ENCODE measurements at places on chromosomes 6 and 20.
A peak's percentile ranks its signal among the peaks of the same experiment; 100 is the strongest.

DNA sequence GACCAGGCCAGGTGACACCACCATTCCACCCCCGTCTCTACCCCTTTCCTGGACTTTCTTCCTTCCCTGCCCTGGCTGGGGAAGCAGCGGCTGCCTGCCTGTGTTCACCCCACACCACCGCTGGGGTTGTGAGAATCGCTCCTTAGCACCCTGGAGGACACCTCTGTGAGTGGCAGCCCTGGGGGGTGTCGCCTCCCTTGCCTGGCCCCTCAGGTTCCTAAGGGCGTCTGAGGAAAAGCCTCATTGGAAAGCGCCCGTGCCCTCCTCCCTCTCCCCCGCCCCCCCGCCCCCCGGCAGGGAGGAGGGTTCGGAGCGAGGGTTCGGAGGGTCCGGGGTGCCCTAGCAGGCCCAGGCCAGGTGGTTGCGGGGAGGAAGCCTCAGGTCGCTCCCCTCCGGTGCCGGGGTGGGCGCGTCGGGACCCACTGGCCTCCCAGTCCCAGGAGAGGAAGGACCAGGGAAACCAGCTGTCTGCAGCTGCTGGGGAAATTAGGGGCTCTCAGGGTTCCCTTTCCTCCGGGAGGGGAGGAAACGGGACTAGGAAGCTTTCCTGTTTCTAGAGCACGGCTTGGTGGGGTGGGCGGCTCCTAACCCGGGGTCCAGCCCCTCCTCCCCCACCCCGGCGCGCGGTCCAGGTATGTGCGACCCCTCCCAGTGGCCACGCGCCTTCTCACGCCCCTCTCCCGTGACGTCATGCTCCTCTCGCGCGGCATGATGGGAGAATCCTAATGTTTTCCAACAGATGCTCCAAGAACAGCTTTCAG lies at the start of gene PHACTR3:
Gene PHACTR3 (plus strand): TSS at position 760 of the 761 bp plus-strand sequence. CDS start 475 bp downstream, outside the sequence.
- no peak for DNase-seq
- H3K27ac ChIP-seq, result no peak within 1 kb of the TSS
- no peaks in the 10 kb centered on the region for H3K36me3 ChIP-seq
- no peaks in the 10 kb centered on the region for H3K4me1 ChIP-seq
- peaks cover 5% of the 10 kb centered on the region for H3K27me3 ChIP-seq

GRCh38 chr6:45686841-45687569 lies 309.3 kb upstream of the SUPT3H start:
- H3K4me1 ChIP-seq, result no peaks in the 10 kb centered on the region
- no peak for DNase-seq
- H3K4me3 ChIP-seq, result no peak overlapping the region
- H3K27ac ChIP-seq, result no peak overlapping the region
- no peaks in the 10 kb centered on the region for H3K27me3 ChIP-seq
- H3K36me3 ChIP-seq, result no peaks in the 10 kb centered on the region

GRCh38 chr6:106530026-106530425 lies 99.3 kb downstream of the RTN4IP1 start:
- peaks cover 49% of the 10 kb centered on the region for H3K4me1 ChIP-seq

GRCh38 chr6:142854589-142855488 lies 90.1 kb downstream of the HIVEP2 start:
- no peaks in the 10 kb centered on the region for H3K36me3 ChIP-seq
- H3K27me3 ChIP-seq, result no peaks in the 10 kb centered on the region
- peaks cover 96% of the 10 kb centered on the region for H3K4me1 ChIP-seq
- H3K4me3 ChIP-seq, result peak overlapping the region; percentile 88

DNA sequence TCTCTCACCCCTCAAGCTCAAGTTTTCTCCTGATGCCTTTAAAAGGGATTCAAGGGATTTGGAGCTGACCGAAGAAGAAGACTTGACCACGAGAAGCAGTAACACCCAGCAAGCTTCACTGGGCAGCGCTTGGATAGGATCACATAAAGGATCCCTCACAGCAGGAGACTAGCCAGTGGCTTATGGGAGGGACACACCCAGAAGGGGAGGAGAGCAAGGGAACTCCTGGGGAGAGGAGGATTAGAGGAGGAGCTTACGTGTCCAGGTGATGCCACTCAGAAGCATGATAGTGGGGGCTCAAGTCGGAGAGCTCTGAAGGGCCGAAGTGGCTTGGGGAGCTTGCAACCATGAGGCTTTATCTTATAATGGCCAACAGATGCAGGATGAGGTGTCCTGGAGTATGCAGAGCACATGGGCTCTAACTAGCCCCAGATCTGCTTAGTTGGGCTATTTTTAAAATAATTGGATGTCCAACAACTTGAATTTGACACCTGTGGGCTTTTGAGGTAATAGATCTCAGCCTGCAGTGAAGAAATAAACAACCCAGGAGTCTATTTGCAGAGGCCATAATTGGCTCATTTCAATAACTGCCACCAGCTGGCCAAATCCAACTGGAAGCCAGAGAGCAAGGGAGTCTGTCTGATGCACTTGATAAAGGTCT lies 137.9 kb upstream of the EXOC2 start:
- no peak overlapping the region for H3K27ac ChIP-seq
- DNase-seq, result no peak
- H3K36me3 ChIP-seq, result no peaks in the 10 kb centered on the region
- no peaks in the 10 kb centered on the region for H3K4me1 ChIP-seq
- no peak overlapping the region for H3K4me3 ChIP-seq
- H3K27me3 ChIP-seq, result peaks cover 9% of the 10 kb centered on the region

GRCh38 chr6:56582236-56582635 lies 60.5 kb downstream of the DST start:
- H3K4me1 ChIP-seq, result no peaks in the 10 kb centered on the region
- H3K27ac ChIP-seq, result no peak overlapping the region
- DNase-seq, result no peak
- no peaks in the 10 kb centered on the region for H3K36me3 ChIP-seq
- no peaks in the 10 kb centered on the region for H3K27me3 ChIP-seq

DNA sequence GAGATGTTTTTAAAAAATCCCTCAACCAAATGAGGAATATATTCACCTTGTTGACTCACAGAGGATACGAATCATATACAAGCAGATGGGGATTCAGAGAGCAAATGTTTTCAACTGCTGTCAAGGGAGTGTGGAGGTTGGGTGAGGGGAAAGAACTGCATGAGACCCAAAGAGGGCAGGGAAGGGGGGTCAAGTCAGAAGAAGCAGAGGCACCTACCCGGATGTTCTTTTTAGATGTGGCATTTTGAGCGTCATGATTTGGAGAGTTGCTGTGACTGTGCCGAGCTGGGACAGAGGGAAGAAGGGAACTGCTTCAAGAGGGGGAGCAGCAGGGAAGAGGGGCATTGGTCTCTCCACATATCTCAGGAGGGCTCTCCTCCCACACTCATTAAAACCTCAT lies 191.3 kb upstream of the PROKR2 start:
- no peaks in the 10 kb centered on the region for H3K4me1 ChIP-seq
- H3K36me3 ChIP-seq, result no peaks in the 10 kb centered on the region
- no peak overlapping the region for H3K4me3 ChIP-seq
- H3K27ac ChIP-seq, result no peak overlapping the region
- H3K27me3 ChIP-seq, result no peaks in the 10 kb centered on the region
- DNase-seq, result no peak

DNA sequence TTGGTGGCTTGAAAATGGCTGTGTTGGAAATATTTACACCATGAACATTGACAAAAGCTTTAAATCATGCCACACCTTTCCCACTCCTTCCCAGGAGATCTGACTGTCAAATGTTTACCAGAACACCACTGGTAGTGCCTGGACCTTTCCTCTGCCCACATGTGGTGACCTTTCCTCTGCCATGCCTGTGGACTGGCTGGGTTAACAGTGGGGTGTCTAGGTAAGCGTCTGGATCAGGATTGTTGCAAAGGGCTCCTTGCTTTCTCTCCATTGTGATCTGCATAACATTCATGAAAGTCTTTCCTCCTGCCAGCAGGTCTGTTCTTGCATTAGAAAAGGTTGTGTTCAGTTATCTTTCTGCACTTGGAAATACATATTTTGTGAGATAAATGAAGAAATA lies 572.7 kb downstream of the DHX35 start:
- H3K27me3 ChIP-seq, result no peaks in the 10 kb centered on the region
- no peak overlapping the region for H3K4me3 ChIP-seq
- DNase-seq, result no peak
- H3K36me3 ChIP-seq, result no peaks in the 10 kb centered on the region
- no peaks in the 10 kb centered on the region for H3K4me1 ChIP-seq

GRCh38 chr6:41446907-41447545 lies 99.2 kb upstream of the FOXP4 start:
- no peak overlapping the region for H3K4me3 ChIP-seq
- no peak overlapping the region for H3K27ac ChIP-seq
- H3K4me1 ChIP-seq, result peaks cover under 1% of the 10 kb centered on the region
- H3K27me3 ChIP-seq, result no peaks in the 10 kb centered on the region
- DNase-seq, result no peak
- H3K36me3 ChIP-seq, result no peaks in the 10 kb centered on the region

DNA sequence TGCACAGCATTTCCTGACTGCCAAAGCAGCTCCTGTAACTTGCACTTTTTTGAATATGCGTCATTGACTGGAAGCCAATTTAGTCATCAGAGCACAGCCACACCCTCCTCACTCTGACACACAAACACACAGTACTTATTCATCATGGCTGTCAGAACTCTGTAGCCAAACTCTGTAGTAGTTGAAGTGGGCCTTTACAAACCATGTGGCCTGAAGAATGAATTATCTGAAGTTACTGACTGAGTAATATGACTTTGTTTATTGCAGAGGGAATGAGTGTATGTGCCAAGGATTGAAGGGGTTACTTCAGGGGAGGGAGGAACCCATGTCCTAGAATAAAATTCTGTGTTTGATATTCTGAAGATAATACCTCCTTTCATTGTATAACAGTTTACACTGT lies 102.7 kb downstream of the FIG4 start:
- H3K27ac ChIP-seq, result no peak overlapping the region
- no peak overlapping the region for H3K4me3 ChIP-seq
- no peak for DNase-seq
- no peaks in the 10 kb centered on the region for H3K4me1 ChIP-seq
- no peaks in the 10 kb centered on the region for H3K27me3 ChIP-seq
- peaks cover 14% of the 10 kb centered on the region for H3K36me3 ChIP-seq

- peaks cover 44% of the 10 kb centered on the region for H3K36me3 ChIP-seq
- H3K4me1 ChIP-seq, result peaks cover 46% of the 10 kb centered on the region
- H3K27me3 ChIP-seq, result no peaks in the 10 kb centered on the region
- no peak overlapping the region for H3K27ac ChIP-seq
- no peak for DNase-seq
- no peak overlapping the region for H3K4me3 ChIP-seq
Observed at GRCh38 chr6:2771079-2771478, 5.9 kb downstream of the WRNIP1 start.

DNA sequence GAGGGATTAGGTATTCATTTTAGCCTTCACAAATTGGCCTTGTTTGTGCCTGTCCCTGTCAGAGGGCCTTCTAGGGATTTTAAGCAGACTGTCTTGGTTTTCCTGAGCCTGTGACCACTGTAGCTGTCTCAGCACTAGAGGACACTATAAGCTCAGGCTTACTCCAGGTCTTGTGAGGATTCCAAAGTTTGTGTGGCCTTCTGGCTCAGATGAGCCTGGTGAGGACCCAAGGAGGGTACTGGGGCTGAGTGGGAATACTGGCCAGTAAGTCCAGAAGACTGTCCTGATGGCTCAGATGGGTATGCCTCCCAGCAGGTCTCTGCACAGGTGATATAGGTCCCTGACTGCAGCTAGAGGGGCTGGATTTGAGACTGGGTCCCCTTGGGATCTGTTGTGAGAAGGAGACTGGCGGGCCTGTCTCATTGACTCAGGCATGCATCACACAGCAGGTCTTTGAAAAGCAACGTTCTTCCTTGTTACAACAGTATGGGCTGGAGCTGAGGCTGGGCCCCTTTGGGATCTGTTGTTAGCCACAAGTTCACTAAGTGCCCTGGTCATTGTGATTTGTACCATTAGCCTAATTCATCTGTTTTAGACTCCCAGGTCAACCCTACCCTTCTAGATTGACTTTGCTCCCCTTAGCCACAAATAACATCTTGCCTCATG lies 26.3 kb upstream of the TFB1M start:
- no peak for DNase-seq
- H3K36me3 ChIP-seq, result no peaks in the 10 kb centered on the region
- H3K27ac ChIP-seq, result no peak overlapping the region
- no peak overlapping the region for H3K4me3 ChIP-seq
- peaks cover 4% of the 10 kb centered on the region for H3K27me3 ChIP-seq

- no peak overlapping the region for H3K27ac ChIP-seq
- DNase-seq, result peak; percentile 28
- peak overlapping the region; percentile 13 for H3K4me3 ChIP-seq
- H3K36me3 ChIP-seq, result no peaks in the 10 kb centered on the region
Observed at GRCh38 chr20:31602779-31603441, 2.2 kb upstream of the ID1 start.

DNA sequence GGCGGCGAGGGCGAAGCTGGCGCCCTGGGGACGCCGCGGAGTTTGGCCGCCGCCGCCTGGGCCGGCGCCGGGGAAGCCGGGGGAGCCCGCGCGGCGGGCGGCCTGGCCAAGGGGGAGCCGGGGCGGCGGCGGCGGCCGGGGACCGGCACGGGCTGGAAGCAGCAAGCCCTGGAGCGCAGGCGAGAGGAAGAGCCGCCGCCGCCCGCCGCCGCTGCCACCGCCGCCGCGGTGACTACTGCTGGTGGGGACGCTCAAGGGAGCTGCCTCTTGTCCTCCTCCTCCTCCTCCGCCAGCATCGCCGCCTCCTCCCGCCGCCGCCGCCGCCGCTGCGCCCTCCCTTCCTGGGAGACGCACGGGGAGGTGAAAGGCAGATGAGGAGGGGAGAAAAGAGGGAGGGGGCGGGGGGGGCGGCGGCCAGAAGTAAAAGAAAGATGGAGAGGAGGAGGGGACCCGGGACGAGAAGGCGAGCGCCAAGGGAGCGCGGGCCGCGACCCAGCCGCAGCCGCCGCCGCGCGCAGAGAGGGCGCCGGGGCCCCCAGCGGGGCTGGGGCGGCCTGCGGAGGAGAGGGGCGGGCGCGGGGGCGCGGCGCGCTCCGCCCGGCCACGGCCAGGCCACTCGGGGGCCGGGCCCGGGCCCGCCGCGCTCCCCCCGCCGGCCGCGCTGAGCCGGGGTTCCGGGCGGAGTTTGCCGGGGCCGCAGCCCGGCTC lies 846 bp downstream of the PDE10A start:
- no peak overlapping the region for H3K4me3 ChIP-seq
- no peak overlapping the region for H3K27ac ChIP-seq
- no peak for DNase-seq
